ENCODE measurements at places on chromosomes 2 and 18.

DNA sequence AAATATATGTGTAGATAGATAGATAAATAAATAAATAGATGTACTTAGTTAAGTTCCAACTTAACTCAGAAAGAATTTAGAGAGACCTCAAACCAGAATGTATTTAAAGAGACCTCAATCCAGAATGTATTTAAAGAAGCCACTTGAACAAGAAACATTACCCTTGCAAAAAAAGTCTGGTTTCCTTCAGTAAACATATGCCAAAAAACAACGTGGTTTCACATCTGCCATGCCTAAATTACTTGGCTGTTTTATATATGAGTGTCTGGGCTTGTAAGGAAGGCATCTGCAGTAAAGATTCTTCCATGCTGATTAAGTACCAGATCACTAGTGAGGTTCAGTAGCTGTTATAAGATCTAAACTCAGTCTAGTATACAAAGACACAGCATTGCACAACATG, 29.1 kb upstream of the RPE start:
- DNase-seq: no peak

- DNase-seq: no peak
These were observed 287.8 kb upstream of the CCDC68 start for GRCh38 chr18:55247032-55247431.

- DNase-seq: no peak
These were observed 85.7 kb downstream of the METTL8 start for GRCh38 chr2:171348056-171348455.

GRCh38 chr2:68879296-68879695, 8.1 kb upstream of the BMP10 start:
- no peak for DNase-seq

DNA sequence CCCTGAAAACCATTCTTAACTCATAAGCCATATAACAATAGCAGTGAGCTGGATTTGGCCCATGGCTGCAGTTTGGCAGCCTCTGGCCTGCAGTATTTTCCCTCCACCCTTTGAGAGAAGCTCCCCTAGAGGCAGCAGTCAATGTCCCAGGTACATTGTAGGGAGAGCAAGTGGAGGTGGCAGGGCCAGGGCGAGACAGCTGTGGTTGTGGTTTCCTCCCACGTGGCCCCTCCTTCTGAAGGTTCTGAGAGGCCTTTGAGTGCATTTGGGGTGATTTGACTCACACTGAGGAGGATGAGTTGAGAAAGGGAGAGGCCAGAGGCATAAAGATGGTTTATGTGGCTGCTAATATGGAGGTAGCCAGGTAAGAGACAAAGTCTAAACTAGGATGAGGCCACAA, 45.5 kb upstream of the LDAH start:
- DNase-seq: no peak

DNA sequence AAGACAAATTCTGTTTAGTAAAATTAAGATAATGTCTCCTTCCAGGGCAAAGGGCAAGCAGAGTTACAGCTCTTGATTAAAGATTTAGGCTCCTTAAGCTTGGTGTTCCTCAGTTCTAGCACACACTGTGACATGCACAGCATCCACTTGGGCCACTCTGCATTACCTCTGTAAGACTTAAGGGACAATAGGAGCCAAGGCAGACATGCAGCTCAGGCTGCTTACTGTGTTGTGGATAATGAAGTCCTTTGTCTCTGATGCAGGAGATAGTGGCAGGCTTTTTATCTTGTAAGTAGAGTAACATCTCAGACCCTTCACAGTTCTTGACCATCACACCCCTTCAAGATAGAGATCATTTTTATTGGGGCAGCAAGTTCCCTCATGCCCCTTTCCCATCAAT, 31.2 kb downstream of the RBM45 start:
- no peak for DNase-seq

DNA sequence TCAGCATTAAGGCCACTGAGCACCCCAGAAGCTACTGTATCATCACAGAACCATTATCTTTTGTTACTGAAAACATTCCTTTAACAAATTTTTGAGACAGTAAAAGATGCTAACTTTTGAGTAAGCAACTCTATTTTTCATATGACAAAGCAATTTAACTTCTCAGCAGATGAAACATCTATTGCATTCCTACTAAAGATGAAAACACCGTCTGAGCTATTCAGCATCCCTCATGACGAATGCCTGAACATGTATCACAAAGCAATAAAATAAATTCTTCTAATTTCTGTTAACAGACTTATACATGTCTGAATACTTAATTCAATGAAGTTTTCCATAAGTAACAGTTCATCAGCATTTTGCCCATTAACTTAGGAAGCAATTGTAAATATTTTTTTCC, 23.9 kb downstream of the CHN1 start:
- no peak for DNase-seq

- DNase-seq: no peak
These were observed 95.0 kb downstream of the MAPK4 start for GRCh38 chr18:50654658-50655550.

- no peak for DNase-seq
These were observed 260.1 kb downstream of the GLI2 start for GRCh38 chr2:120995656-120996190.

GRCh38 chr2:157261199-157261782, 3.8 kb downstream of the GALNT5 start:
- peak; percentile 39 for DNase-seq

DNA sequence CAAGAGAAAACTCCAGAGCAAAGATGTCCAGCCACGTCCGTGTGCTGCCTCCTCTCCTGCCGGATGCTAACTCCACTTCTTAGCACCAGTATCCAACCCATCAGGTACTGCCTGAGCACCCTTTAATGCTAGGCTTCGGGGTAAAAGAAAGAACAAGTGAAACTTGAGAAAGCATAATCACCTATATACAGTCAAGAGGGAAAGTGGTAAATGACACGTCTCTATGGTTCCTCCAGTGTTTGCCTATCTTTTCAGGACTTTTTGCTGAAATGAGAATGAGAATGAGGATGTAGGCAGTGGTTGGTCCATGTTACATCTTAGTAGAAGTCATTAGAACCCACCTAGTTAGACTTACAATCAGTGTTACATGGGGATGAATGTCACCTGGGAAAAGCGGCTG, 47.9 kb downstream of the EPHA4 start:
- no peak for DNase-seq

- no peak for DNase-seq
These were observed 10.8 kb downstream of the SNORC start for GRCh38 chr2:232880764-232881351.

DNA sequence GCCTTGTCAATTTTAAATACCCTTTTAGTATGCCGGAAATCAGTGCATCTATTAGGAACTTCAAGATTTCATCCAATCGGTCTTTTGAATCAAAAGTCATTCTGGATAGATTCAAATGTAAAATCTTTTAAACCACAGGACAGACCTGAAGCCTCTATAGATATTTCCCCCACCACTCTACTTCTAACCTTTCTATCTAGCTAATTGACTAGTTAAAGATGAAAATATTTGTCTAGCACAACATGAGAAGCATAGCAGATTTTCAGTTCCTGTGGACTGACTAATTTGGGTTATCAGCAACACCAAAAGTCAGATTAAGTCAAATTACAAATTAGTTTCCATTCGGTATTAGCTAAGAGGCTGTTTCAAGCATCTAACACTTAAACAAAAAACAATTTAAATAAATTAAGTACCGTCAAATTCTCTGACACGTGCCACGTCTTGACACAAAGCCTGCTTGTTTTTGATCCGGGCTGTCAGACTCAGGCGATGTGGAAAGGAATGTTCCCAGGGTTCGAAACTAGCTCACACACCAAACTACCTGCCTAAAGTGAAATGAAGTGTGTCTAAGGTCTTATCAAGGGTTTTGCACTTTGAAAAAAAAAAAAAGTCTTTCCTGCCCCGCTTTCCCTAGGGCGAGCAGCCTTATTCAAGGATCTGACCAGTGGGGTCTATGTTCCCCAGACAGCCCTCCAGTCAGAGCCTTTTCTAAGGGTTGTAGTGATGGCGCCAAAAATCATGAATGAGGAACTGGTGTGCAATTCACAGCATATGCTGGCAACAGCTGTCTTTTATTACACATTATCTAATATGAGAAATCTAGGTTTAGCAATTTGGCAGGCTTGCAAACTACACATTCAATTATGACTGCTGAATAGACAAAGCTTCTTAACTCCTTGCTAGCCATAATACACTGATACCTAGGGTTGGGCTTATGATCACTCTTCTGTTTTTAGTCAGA, 4.7 kb downstream of the CYTIP start:
- no peak for DNase-seq

GRCh38 chr18:23588836-23589560, 2.7 kb upstream of the NPC1 start:
- no peak for DNase-seq

GRCh38 chr18:8711736-8712135, 6.4 kb downstream of the MTCL1 start:
- no peak for DNase-seq

GRCh38 chr2:39708003-39708402, 42.3 kb downstream of the TMEM178A start:
- no peak for DNase-seq

- DNase-seq: no peak
These were observed 182.1 kb upstream of the SIX2 start for GRCh38 chr2:45191146-45191863.

GRCh38 chr2:98515250-98515991, 70.8 kb downstream of the INPP4A start:
- no peak for DNase-seq

DNA sequence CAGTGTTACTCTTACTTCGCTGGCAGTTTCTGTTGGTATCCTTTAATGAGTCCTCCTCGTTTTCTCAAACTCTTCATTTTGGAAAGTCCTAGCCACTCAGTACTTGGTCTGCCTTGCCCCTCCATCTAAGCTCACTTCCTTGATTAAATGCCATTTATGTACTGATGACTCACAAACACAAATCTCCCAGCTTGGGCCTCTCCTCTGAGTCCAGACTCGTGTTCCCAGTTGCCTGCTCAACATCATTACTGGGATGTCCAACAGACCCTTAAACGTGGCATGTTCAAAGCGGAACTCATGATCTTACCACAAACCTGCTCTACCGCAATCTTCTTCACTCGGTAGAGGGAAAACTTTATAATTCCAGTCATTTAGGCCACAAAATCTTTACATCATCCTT, 13.8 kb upstream of the CCDC68 start:
- no peak for DNase-seq

- no peak for DNase-seq
These were observed 610 bp downstream of the SPC25 start for GRCh38 chr2:168889635-168890005.

DNA sequence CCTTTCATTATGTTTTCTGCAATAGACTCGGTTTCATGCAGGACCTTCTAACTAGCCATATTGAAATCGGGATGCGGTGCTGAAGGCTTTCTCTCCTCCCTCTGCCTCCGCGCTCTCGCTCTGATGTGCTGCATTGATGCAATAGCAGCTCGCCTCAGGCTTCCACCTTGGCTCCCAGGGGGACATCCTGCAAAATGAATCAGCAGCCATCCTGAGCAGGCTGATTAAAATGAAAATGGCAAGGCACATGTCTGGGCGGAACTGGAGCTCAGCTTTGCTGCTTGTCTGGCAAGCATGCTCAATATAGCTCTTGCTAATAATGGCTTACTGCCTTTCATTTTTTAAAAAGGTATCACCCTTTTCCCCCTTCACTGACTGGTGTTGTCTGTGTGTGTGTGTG, 806 bp upstream of the MYT1L start:
- DNase-seq: no peak

- DNase-seq: no peak
These were observed 1530.7 kb downstream of the LRP1B start for GRCh38 chr2:140600116-140600515.

DNA sequence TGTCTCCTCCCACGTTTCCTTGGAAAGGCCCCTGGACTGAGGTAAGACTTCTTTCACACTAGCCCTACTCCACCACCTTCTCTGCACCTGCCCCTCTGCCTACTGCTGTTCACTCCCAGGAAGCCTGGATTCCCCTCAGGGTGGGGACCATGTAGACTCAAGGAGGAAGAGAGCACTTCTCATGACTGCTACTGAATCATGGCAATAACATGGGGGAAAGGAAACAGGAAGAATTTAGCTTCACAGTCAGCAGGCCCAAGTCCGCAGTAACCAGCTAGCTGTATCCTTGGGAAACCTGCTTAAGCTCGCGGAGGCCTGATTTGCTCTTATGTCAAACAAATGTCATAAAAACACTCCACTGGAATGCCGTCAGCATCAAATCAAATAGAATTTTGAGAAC, 126.2 kb upstream of the CAPN13 start:
- no peak for DNase-seq

DNA sequence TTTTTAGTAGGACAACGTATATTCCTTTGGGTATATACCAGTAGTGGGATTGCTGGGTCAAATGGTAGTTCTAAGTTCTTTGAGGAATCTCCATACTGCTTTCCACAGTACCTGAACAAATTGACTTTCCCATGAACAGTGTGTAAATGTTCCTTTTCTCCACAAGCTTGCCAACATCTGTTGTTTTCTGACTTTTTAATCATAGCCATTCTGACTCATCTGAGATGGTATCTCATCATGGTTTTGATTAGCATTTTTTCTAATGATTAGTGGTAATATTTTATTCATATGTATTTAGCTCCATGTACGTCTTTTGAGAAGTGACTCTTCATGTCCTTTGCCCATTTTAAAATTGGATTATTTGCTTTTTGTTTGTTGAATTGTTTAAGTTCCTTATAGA, 58.4 kb upstream of the CERS6 start:
- no peak for DNase-seq

GRCh38 chr18:59479776-59480175, 120.7 kb upstream of the LMAN1 start:
- DNase-seq: no peak

GRCh38 chr2:172193331-172194089, 90.8 kb upstream of the DLX2 start:
- DNase-seq: no peak

GRCh38 chr2:6999211-6999877, 82.1 kb downstream of the RNF144A start:
- no peak for DNase-seq

- no peak for DNase-seq
These were observed 29.0 kb downstream of the EML6 start for GRCh38 chr2:54752439-54752838.

- DNase-seq: no peak
These were observed 36.9 kb downstream of the LINC00305 start for GRCh38 chr18:64111950-64112349.

DNA sequence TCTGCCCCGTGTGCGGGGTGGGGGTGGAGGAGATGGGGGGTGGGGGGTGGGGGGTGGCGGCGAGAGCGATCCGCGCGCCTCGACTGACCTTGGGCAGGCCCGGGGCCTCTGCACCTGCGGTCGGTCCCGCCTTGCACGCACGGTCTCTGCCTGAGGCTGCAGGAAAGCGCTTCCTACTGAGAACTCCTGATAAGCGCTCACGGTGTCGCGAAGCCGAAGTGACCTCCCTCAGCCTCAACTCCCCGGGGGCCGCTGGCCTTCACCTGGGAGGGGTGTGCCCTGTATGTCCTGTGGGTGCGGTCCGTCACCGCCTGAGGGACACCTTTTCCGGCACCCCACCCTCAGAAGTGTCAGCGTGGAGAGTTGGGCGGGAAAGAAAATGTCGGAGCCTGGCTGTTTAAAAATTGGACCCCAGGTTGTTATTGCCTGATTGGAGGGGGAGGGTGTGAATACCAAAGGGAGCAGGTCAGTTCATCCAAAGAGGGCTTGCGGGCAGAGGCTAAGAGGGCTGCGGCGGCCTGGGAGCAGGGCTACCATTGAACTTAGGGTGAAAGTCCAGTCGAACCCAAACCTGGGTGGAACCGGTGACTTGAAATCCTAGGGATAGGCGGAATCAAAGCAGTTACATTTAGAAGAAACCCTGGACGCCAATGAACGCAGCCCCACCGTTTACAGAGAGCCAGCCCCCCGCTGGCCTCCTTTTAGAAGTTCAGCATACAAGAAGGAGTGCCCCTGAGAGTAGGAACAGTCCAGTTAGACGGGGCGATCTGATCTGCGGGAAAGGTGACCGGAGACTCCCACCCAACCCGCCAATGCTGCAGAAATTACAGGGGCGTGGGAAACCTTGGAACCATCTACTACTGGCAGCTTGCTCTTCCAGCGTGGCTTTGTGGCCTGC, 1.2 kb downstream of the MAL start:
- DNase-seq: no peak
